ENCODE measurements at places on chromosomes 7 and 10.
A peak's percentile ranks its signal among the peaks of the same experiment; 100 is the strongest.

- no peak for DNase-seq
- H3K27me3 ChIP-seq = no peaks in the 10 kb centered on the region
- no peaks in the 10 kb centered on the region for H3K4me1 ChIP-seq
- no peaks in the 10 kb centered on the region for H3K36me3 ChIP-seq
These were observed 179.5 kb downstream of the REEP3 start for GRCh38 chr10:63700631-63701156.

GRCh38 chr7:136030330-136030729 is 53.2 kb upstream of the MTPN start:
- no peaks in the 10 kb centered on the region for H3K27me3 ChIP-seq
- DNase-seq = no peak
- H3K36me3 ChIP-seq = no peaks in the 10 kb centered on the region
- no peaks in the 10 kb centered on the region for H3K4me1 ChIP-seq

GRCh38 chr7:98968621-98969020 is 90.3 kb downstream of the TRRAP start:
- no peak for DNase-seq
- H3K27ac ChIP-seq = no peak overlapping the region
- peaks cover 99% of the 10 kb centered on the region for H3K36me3 ChIP-seq
- no peak overlapping the region for H3K4me3 ChIP-seq

GRCh38 chr10:47261121-47261520 is 38.9 kb upstream of the GDF10 start:
- no peaks in the 10 kb centered on the region for H3K4me1 ChIP-seq
- no peaks in the 10 kb centered on the region for H3K27me3 ChIP-seq

- no peak for DNase-seq
- H3K36me3 ChIP-seq = no peaks in the 10 kb centered on the region
- peak overlapping the region; percentile 82 for H3K4me3 ChIP-seq
- peak overlapping the region; percentile 100 for H3K27ac ChIP-seq
- no peaks in the 10 kb centered on the region for H3K27me3 ChIP-seq
These were observed 2.8 kb downstream of the BMPR1A start for GRCh38 chr10:86759073-86759672.
